ENCODE measurements at places on chromosomes 5 and 9. TPM values are rescaled to one million over a fixed set of nuclear protein-coding genes. Genes with fewer than 3 reads are reported as not detected.
A peak's percentile ranks its signal among the peaks of the same experiment; 100 is the strongest.

DNA sequence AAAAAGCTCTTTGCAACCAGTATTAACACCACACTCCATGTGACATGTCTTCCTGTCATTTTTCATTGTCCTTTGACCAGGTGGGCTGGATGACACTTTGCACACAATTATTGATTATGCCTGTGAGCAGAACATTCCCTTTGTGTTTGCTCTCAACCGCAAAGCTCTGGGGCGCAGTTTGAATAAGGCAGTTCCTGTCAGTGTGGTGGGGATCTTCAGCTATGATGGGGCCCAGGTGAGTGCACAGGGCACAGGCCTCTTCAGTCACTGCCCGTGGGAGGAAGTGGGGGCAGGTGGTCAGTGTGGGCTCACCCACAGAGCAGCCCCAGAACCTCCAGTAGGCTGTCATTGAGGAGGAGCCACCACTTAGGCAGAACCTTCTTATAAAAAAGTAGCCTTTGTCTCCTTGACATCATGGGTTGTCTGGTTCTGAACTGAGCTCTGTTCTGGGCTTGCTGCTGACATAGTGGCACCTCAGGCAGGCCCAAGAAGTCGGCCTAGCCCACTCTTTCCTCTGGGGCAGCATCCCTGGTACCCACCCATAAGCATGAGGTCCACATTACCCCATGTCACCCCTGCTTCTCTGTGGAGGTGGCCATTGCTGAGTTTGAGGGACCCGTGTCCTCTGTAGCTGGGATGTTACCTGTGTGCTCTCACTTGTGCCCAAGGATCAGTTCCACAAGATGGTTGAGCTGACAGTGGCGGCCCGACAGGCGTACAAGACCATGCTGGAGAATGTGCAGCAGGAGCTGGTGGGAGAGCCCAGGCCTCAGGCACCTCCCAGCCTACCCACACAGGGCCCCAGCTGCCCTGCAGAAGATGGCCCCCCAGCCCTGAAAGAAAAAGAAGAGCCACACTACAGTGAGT lies 39.3 kb downstream of the SECISBP2 start:
- DNase-seq, result no peak

GRCh38 chr5:58937031-58937681 lies 354.3 kb downstream of the RAB3C start:
- no peak for DNase-seq

- DNase-seq, result no peak
Measured at GRCh38 chr9:91374939-91375338, 13.2 kb upstream of the AUH start.

- no peak for DNase-seq
Measured at GRCh38 chr5:125575891-125576505, 829.6 kb upstream of the ZNF608 start.

DNA sequence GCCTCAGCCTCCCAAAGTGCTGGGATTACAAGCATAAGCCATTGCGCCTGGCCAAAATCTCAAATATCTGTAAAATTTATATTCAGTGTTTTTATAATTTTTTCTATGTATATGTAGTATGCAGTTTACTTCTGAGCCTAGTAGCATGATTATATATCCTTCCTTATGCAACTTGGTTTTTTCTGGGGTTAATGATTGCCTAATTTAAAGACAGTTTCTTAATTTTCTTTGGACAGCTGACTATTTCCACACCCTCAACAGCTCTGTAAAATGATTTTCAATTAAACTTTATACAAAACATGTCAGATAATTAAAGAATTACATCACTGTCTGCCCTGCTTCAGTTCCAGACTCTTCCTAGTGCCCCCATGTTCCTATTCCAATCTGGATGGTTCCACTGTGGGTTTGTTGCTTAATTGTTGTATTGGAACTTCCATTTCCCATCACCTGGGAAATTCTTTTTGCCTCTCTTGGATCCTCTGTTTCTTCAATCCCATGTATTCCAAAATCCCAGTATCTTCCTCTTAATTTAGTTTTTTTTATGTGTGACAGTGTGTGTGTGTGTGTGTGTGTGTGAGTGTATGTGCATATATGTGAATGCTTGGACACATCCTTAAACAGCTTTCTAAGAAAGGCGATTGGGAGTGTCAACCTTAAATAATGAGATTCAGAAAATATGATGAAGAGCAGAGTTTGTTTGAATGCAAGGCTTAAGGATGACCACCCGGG lies 53.2 kb downstream of the C5orf22 start:
- DNase-seq, result no peak

- DNase-seq, result peak; percentile 47
Measured at GRCh38 chr5:147857302-147858129, 21.0 kb upstream of the SCGB3A2 start.

GRCh38 chr9:7965063-7965462 lies 165.5 kb upstream of the DMAC1 start:
- no peak for DNase-seq

GRCh38 chr5:172574871-172575223 lies 66.2 kb upstream of the NEURL1B start:
- DNase-seq, result no peak

GRCh38 chr5:35657877-35658276 lies 40.2 kb downstream of the SPEF2 start:
- no peak for DNase-seq

- DNase-seq, result no peak
Measured at GRCh38 chr5:29037716-29038115, 1999.3 kb upstream of the CDH9 start.

DNA sequence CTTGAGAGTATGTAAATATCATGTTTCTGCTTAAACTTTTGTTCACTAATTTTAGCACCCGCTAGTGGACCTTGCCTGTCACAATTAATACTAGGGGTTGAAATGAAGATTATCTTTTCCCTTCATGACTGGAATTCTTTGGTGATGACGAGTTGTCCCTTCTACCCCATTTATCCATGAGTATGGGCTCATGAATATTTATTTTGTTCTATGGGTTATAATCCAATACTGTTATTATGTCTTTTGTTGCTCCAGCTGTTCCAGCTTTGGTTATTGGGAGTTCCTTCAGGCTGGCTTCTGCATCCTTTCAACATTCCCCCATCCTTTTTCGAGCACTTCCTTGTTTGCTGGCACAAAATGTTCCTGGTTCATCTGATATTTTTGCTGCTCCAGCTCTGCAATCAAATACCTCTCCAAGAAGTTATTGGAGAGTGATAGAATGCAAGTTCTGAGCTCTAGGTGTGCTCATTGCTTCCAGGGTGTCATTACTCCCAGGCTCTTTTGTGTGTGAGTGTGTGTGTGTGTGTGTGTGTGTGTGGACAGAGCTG lies 19.7 kb upstream of the ARHGEF28 start:
- no peak for DNase-seq

DNA sequence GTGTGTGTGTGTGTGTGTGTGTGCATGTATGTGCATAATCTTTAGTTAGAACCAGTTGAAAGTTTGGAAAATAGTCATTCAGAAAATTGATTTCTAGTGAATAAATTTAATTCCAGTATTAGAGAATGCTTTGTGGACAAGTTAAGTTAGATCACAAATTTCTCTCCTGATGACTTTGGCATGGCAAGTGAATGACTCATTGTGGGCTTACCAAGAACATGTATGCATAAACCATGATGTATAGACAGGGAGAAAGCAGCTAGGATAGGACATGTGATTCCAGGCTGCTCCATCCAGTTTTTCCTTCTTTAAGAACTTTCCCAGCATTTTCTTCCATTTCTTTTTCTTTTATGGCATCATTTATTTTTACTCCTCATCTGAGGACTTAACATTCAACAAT lies 85.7 kb upstream of the SGCD start:
- DNase-seq, result no peak

DNA sequence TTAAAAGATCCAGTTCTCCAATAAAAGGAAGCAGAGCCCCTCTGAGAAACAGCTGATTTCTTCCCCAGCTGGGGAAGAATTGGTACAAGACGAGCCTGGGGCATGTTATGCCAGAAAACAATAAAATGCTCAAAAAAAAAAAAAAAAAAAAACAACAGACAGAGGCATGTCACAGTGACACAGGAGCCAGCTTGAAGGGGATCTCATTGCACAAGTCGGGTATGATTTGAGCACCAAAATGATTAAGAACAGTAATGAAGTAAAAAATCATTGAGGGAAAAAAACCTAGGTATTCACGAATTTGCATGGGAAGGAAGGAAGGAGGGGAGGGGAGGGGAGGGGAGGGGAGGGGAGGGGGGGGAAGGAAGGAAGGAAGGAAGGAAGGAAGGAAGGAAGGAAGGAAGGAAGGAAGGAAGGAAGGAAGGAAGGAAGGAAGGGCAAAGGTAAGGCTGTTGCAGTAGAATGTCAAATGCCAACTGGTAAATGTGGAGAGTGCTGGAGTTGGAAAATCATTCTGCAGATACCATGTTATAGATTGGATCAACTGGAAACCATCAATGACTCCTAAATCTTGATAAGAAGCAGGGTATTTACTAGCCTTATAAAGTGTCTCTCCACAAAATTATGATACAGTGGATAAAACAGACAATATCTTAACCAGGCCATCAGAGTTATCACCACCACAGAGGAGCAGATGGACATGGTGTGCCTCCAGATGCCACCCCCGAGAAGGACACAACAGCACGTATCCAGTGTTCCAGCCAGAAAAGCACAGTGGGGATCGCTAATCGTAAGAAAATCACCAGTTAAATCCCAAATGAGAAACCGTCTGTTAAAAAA lies 7.2 kb downstream of the GNA14 start:
- no peak for DNase-seq

GRCh38 chr9:119771341-119771740 lies 402.1 kb upstream of the BRINP1 start:
- no peak for DNase-seq

- DNase-seq, result no peak
Measured at GRCh38 chr9:8614926-8615440, 815.4 kb upstream of the DMAC1 start.

DNA sequence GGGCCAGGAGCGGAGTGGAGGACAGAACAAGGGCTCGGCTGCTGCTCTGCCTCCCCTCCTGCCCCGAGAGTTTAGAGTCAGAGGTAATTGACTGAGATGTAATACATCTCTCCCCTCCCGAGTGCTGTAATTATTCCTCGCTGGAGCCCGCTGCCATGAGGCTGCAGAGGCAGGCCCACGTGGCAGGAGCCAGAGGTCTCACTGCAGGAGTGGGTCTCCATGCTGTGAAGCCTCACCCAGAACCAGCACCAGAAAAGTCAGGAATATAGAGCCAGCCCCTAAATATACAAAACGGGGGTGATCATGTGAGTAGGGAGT lies 2.5 kb downstream of the FAM163B start:
- peak; percentile 4 for DNase-seq

DNA sequence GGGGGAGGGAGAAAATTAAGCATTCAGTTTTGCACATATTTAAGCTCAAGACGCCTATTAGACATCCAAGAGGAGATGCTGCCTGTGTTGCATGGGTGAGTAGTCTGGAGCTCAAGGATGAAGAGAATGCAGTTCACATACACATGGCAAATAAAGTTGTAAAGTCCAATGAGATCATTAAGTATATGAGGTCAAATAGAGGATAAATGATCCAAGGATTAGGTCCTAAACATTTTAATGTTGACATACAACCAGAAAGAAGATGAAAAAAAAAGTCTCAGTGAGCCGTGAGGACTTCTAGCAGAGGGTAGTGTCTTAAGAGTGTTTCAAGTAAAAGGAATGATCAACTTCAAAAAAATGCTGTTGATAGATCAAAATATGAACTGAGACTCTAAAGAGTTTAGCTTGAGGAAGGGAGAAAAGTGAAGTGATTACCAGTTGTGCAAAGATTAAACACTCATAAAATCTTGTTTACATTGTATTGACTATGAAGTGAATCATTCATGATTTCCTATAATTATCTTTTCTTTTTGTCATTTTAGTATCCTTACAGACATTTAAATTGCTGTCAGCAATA lies 251.8 kb downstream of the ZNF608 start:
- DNase-seq, result no peak

GRCh38 chr5:139903795-139904565 lies 108.4 kb downstream of the PSD2 start:
- no peak for DNase-seq

GRCh38 chr9:71628247-71628646 lies 140.1 kb downstream of the CEMIP2 start:
- no peak for DNase-seq

DNA sequence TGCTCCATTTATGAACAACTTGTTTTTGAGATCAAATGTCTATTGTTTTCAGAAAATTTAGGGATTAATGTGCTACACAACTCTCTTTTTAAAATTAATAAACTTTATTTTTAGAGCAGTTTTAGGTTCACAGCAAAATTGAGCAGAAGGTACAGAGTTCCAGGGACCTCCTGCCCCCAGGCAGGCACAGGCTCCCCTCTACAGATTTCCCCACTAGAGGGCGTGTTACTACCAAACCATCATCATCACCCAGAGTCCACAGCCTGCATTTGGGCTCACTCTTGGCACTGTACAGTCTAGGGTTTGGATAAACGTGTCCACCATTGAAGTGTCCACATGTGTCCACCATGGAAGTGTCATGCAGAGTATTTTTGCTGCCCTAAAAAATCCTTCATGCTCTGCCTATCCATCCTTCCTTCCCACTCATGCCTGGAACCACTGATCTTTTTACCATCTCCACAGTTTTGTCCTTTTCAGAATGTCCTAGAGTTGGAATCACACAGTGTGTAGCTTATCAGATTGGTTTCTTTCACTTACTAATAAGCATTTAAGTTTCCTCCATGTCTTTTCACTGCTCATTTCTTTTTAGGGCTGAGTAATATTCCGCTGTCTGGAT lies 61.7 kb downstream of the MRPL36 start:
- DNase-seq, result no peak

- DNase-seq, result no peak
Measured at GRCh38 chr9:120761006-120761405, 32.2 kb downstream of the FBXW2 start.

DNA sequence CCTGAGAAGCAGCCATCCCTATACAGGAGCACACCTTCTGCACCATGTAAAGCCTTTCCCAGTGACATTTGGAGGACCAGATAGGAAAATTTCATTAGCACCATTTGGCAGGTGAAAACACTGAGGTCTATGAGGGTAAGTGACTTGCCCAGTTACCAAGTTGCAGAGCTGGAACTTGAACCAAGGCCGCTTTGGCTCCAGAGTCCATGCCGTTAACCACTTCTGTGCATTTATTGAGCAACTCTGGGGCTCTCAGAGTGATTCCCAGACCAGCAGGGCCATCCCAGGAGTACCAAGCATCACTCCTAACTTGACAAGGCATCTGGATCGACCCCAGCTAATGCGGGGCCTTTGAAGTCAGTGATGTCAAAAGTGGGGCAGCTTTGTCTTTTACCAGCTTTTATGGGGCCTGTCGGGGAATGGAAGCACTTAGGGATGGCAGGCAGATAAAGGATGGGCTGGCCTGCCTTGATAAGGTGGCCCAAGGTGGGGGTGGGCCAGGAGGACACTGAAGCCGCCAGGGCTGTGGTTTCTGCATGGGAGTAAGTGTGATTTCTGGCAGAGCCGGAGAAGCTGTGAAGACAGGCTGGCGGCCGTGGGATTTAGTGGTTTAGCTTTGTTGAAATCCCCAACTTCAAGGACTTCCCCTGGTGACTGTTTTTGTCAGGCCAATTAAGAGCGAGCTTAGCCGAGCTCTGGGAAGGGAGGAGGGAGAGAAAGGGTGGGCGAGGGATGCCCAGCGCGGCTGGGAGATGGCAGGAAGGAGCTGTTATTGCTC lies 127.3 kb downstream of the MACROH2A1 start:
- DNase-seq, result no peak

Gene FAT2
- total RNA-seq, result 0.53 TPM

Gene IRX4
- total RNA-seq, result not detected

Gene DBH
- not detected for total RNA-seq

Gene CAVIN4
- total RNA-seq, result 1.7 TPM

Gene CYLC2
- not detected for total RNA-seq

Gene TAF11L9
- not detected for total RNA-seq

Gene FOXD4L3
- total RNA-seq, result 0.21 TPM

Gene NRARP
- total RNA-seq, result 6.5 TPM

Gene FOXD4L4
- 0.77 TPM for total RNA-seq

Gene HAVCR2
- 33.8 TPM for total RNA-seq

Gene TAF11L10
- not detected for total RNA-seq

Gene SECISBP2
- 55.6 TPM for total RNA-seq

Gene CCL28
- total RNA-seq, result 7.7 TPM

Gene CD274
- 16.5 TPM for total RNA-seq

Gene PRPF4
- 12.6 TPM for total RNA-seq
